ENCODE measurements at places on chromosomes 2 and 18. TPM values are rescaled to one million over a fixed set of nuclear protein-coding genes. Genes with fewer than 3 reads are reported as not detected.

DNA sequence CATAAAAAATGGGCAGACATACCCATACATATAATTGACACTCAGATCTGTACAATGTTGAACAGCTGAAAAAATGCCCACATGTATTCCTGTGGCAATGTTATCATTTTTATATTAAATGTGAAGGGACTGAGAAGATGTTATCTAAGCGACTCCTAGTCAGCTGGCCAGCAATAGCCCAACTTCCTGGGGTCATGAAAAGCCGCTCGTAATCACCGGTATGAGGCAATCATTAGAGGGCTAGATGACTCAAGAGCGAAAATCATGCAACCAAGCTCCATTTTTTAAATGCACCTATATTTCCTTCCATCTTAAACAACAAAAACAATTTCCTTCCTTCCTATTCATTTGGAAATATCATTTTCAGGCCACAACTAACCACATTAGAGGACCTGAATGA is 274.6 kb upstream of the CCDC68 start:
- no peak for DNase-seq

GRCh38 chr2:158489366-158490112 is 32.8 kb downstream of the PKP4 start:
- DNase-seq, result no peak

DNA sequence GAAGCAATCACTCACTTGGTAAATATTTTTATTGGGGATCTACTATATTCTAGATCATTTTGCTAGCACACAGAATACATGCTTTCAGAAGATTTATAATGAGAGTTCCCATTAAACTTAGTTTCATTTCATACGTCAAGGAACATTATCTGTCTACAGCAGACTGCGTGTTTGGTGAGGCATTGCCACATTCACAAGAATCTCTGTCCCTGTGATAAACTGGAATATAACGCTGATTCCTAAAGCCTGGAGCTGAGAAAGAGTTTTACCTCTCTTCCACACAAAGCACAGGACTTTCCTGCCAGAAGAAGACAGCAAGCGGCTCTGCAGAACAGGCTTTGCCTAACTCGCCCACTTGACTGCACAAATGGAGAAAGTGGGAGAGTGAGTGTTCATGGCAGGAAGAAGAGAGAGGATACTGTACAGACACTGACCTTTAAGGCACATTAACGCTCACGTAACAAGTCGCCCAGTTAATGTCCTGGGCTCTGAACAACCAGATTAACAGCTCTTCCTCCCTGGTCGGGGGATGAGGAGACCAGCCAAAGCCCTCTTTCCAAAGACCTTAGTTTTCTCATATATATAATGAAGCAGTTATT is 356.2 kb downstream of the GPD2 start:
- no peak for DNase-seq

DNA sequence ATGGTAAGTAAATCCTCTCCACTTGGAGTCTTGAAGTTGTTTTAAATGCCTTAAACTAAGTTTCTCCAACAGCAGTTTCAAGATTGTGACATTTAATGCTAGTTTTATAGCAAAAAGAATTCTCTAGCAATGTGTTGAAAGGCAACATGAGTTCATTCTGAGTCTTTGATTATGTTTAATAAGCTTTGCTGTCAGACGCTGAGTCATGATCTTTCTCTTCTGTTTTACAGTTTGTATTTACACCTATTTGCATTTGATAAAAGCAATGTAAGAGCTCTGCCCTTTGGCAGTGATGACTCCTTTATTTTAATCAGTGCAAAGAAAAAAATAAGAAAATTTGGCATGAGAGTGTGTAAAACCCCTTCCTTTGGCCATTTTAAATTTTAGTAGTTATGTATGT is 497.7 kb downstream of the STK39 start:
- DNase-seq, result no peak

Gene RAB6D
- 0.15 TPM for total RNA-seq

Gene MLPH
- 24.2 TPM for total RNA-seq

Gene FTCDNL1
- total RNA-seq, result 2.7 TPM

Gene SERPINB10
- not detected for total RNA-seq

GRCh38 chr2:168244318-168244717 is 3.1 kb downstream of the STK39 start:
- DNase-seq, result no peak

DNA sequence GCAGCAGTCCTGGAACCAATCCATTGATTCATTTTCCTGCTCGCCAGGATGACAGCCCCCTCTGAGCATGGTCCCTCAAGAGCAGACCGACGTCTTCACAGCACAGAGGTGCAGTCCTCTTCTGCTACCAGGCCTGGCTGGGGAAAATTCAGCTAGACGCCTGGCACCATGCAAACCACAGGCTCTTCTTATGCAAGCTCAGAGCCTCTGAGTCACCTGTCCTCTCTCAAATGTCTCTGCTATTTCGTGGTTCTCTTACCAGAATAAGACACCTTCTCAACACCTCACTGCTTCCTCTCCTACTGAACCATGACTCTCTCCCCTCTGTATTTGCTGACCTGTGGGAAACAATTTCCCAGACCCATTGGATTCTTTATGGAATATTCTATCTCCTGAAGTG is 79.8 kb upstream of the CYRIA start:
- no peak for DNase-seq

GRCh38 chr2:69791045-69791444 is 38.4 kb upstream of the GMCL1 start:
- peak; percentile 33 for DNase-seq

- no peak for DNase-seq
These were observed 182.0 kb upstream of the LINC00305 start for GRCh38 chr18:64330931-64331330.

- no peak for DNase-seq
These were observed 32.4 kb upstream of the YWHAQ start for GRCh38 chr2:9663008-9663879.

- no peak for DNase-seq
These were observed 17.3 kb downstream of the PHLPP1 start for GRCh38 chr18:62732617-62733016.

DNA sequence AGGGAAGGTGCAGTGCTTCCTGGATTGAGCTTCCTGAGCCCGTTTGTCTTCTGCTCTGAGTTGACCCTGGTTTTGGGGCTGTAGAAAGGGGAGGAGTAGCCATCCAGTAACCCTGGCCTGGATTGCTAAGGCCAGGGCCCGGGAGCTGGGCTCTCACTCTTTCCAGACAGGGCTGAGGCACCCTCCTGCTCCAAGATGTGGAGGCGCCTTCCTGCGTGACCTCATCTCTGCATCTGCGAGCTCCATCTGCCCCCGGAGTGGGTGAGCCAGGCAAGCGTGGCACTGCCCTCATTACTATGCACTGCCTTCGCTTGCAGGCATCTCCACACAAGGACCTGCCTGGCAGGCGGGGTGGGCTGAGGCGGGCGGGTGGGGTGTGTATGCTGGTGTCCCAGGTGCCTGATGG is 58.0 kb downstream of the RAB31 start:
- DNase-seq, result no peak

DNA sequence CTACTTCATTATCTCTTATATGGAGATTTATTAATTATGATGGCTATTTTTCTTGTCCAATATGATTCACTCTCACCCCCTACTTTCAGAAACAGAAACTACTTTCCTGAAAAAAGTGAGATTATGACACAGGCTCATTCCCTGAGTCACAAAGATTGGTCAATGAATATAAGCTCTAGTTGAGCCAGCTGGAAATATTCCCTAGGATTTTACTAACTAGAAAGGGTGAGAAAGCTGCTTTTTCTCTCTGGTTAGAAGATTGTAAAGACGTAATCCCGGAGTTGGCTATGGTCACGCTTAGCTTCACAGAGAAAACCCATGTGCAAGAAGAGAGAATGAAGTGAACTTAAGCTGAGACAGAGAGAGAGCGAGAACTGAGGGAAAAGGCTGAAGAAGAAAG is 223.7 kb upstream of the SMAD7 start:
- DNase-seq, result no peak

DNA sequence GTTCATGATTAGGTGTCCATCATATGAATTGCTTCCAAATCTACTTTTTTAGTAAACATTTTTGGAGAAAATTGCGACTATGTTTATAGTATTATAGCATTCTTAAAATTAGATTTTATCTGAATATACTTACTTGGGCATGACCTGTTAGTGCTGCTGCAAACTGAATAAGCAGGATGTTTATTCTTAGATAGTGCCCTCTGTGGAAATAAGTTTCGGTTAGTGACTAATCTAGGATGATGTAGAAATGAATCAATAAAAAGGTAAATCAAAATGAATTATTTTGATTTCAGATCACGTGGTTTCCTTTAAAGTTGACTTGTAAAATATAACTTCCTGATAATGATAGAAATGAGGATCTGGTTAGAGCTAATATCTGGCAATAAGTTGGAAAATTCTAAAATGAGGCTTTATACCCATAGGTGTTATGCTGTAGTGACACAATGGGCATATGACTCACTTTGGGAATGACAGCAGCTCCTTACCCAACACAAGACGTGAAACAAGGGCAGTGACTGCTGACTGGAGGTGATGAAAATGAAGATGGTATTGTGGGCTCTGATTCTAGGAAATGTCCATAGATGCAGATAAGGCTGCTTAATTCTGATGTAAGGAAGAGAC is 165.8 kb upstream of the TCF4 start:
- DNase-seq, result no peak

GRCh38 chr18:63999871-64000270 is 30.0 kb downstream of the SERPINB8 start:
- no peak for DNase-seq

Gene LCT
- total RNA-seq, result not detected

Gene RFX8
- 2.0 TPM for total RNA-seq

DNA sequence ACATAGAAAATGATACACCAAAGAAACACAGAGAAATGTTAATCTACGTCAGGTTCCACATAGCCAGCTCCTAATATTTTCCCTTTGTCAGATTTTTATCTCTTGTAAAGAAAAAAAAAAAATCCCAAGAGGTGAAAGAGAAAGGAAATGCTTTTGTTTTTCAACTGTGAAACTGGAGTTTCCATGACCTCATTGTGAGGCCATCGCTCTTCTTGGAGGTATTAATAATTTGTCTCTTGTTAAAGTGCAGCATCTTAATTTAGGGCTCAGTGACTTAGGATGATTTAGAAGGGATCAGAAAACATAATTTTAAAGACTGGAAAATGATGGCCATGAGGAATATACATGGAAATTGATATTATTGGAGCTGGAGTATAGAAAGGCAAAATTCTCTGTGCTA is 21.7 kb downstream of the ARHGAP28 start:
- DNase-seq, result no peak

Measured in heart left ventricle (tissue), 16 donors.